ENCODE measurements at places on chromosomes 4 and X.

DNA sequence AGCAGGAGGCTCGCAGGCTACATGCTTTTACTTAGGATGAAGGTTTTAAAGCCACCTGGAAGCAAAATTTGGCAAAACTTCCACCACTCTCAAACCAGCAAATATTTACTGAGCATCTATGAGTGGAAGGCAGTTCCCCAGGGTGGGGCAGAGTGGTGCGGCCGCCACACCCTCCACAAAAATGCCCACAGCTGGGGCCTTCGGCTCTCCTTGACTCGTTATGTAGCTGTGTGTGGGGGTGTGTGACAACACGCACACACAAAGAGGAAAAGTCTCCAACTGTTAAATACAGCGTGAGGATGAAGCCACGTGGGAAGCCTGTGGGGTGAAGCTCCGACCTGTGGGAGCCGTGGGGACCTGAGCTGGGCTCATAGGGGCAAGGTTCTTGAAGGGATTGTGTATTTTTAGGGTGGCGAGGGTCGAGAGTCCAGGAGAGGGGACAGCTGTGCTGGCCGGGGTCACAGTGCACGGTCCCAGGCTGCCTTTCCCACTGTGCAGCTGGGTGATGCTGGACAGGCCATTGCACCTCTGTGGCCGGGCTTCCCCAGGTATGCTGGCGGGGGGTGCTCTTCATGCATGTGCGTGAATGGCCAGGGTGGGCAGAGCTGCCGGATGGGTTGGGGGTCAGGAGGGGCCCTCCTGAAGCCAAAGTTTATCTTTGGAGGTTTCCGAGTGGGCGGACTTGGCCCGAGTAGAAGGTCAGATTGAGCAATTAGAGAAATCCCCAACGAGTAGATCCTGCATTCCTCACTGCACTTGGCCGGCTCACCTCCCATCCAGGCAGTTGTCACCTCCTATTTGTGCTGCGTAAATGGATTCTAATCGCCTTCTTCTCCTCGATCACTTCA is 25.4 kb downstream of the SORCS2 start:
- DNase-seq = no peak

- no peak for DNase-seq
Observed at GRCh38 chrX:133444952-133445831, 29.9 kb upstream of the GPC4 start.

DNA sequence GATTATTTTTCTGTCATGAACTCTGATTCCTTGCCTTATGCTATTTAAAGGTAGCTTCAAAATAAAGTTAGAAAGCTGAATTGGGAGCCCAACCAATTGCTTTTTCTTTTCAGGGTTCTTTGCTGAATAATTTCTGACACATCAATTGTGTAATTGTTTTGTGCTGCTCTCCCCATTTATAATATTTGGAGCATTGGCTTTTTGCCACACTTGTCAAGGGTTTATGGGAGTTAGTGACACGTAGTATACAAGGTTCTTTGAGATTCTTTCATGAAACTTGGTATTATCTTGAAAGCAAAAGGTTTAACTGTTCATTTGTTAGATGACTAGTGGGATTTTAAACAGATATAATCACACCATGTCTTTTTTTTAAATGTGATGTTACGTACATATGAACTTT is 80.9 kb downstream of the POLA1 start:
- DNase-seq = no peak

DNA sequence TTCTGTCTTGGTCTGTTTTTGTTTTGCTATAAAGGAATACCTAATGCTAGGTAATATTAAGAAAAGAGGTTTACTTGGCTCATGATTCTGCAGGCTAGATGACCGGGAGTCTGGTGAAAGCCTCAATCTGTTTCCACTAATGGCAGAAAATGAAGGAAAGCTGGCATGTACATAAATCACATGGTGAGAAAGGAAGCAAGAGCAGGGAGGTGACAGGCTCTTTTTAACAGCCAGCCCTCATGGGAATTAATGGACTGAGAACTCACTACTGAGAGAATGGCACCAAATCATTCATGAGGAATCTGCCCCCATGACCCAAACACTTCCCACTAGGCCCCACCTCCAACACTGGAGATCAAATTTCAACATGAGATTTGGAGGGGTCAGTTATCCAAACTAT is 27.6 kb downstream of the SATL1 start:
- no peak for DNase-seq

GRCh38 chrX:44480591-44480990 is 62.1 kb downstream of the FUNDC1 start:
- DNase-seq = no peak

DNA sequence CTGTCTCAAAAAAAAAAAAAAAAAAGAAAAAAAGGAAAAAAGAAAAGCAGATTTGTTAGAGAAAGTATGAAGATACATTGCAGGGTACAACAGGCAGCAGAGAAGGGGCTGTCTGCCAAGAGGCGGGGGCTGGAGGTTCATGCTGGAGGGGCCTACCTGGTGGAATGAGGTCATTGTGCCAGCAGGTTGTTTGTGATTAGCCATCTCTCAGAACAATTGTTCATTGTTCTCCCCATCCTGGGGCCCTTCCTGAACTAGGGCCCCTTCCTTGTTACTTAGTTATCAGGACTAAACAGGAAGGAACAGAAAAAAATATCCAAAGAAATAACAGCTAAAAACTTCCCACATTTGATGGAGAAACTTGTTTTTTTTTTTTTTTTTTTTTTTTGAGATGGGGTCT is 14.0 kb upstream of the GPKOW start:
- DNase-seq = no peak
